ENCODE measurements at places on chromosomes 16 and 17.

GRCh38 chr17:37512442-37513068, 22.9 kb downstream of the DUSP14 start:
- DNase-seq = no peak

DNA sequence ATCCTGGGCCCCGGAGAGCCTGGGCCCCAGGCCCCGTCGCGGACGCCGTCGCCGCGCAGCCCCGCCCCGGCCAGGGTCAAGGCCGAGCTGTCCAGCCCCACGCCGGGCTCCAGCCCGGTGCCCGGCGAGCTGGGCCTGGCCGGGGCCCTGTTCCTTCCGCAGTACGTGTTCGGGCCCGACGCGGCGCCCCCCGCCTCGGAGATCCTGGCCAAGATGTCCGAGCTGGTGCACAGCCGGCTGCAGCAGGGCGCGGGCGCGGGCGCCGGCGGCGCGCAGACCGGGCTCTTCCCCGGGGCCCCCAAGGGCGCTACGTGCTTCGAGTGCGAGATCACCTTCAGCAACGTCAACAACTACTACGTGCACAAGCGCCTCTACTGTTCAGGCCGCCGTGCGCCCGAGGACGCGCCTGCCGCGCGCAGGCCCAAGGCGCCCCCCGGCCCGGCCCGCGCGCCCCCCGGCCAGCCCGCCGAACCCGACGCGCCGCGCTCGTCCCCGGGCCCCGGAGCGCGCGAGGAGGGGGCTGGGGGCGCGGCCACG, 36.8 kb upstream of the ZC3H18 start:
- DNase-seq = no peak

DNA sequence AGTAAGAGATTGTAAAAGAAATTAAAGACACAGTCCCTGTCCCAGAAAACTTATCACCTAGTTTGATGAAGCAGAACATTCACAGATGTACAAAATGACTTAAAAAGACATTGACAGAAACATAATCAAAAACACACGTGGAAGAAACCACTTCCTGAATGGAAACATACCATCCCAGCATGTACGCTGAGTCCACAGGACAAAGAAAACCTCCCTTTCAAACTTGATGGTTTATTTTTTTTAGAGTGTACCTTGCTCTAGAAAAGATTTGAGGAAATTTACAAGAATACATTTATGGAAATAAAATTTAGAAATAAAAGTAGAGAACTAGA, 140.9 kb downstream of the PMP22 start:
- DNase-seq = no peak

DNA sequence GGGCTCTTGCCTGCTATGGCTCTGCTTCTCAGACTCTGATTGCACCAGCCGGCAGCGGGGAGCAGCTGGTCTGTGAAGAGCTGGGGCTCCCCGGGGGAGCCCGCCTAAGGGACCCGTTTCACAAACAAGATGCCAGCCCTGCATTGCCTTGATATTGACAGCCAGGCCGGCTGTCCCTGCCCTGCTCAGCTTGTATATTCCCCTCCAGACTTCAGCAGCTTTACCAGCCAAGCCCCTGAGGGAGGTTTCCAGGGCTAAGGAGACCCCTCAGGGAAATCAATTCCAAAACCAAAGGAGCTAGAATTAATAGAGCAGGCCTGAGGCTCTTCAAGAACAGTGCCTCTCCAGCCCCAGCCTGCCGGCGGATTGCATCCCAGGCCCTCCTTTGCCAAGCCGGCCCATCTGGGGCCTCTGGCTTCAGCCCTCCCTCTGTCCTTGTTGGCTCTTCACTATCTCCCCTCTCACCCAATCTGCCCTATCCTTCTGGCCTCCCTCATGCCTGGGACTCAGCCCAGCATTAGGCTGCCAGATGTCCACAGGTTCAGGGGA, 5.7 kb downstream of the CALB2 start:
- DNase-seq = no peak

GRCh38 chr17:19335951-19336631, 26.4 kb downstream of the B9D1 start:
- no peak for DNase-seq

DNA sequence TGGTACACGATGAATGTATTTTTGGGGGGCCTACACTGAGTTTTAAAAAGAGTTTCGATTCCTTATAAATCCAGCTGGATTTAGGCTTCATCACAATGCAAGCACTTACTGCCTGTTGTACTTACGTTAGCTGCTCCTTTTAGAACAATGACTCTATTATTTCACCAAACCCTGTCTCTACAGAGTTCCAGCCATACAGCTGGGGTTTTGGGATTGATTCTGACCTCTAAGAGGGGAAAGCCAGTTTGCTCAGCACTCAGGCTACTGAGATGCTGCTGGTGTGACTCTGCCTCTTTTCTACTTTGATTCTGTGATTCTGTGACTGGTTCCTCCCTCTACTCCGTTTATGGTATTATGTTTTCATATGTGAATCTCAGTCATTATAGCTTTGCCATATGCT, 329.7 kb downstream of the ABCC12 start:
- no peak for DNase-seq

All from stimulated activated CD8-positive, alpha-beta memory T cell treated with anti-CD3 and anti-CD28 coated beads, Interleukin-4, amount 100 ng/mL, for 4 hours (primary cell).